ENCODE measurements at places on chromosomes 16 and 17. TPM values are rescaled to one million over a fixed set of nuclear protein-coding genes. Genes with fewer than 3 reads are reported as not detected.

DNA sequence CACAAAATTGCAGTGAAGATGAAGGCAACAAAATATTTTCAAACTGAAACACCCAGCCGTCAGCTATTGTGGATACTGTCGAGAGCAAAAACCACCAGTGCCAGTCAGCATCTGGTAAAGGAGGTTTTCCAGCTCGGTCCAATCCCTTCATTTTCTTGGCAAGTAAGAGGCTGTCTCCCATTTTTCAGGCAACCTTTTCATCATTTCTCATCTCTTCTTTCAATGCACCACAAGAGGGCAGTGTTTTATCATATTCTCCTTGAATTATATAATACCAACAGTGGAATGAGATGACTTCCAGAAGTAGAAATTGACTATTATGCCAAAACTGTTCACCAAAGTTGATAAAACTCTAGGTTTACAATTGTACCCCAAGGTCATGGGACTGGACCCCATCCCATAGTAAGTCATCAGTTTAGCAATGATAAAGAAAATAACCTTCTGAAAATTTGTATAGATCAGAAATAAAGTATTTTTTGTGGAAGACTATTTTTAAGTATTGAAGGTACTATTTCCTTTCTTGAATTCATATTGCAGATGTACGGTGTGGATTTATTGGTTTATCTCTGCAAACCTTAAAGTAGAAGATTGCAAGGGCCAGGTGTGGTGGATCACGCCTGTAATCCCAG lies 16.8 kb downstream of the NQO1 start:
- peaks cover 45% of the 10 kb centered on the region for H3K36me3 ChIP-seq
- DNase-seq = peak; percentile 60
- no peak overlapping the region for H3K4me3 ChIP-seq
- H3K27me3 ChIP-seq = no peaks in the 10 kb centered on the region
- no peak overlapping the region for H3K27ac ChIP-seq

DNA sequence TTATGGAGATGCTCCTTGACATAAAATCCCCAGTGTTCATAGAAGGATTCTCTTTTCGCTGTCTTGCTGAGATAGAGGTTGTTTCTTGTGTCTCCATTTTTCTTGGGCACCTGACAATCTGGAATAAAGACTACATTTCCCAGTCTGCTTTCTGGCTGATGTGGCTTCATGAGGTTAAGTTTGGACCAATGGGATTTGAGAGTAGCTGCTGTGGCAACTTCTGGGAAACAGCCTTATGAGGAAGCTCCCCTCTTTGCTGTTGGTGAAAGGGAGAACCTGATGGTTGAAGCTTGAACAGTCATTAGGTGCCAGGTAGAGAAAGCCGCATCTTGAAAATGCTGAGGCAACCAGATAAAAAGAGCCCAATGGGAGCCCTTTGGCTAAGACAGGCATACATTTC lies 24.4 kb downstream of the HS3ST4 start:
- H3K36me3 ChIP-seq = no peaks in the 10 kb centered on the region
- no peak overlapping the region for H3K27ac ChIP-seq
- H3K4me3 ChIP-seq = no peak overlapping the region
- H3K4me1 ChIP-seq = no peaks in the 10 kb centered on the region

The CES4A gene
- total RNA-seq = not detected

The PDIA2 gene
- total RNA-seq = 0.67 TPM

The GSG1L2 gene
- not detected for total RNA-seq

Data from K562 (cell line).